ENCODE measurements at places on chromosomes 7 and 10.

DNA sequence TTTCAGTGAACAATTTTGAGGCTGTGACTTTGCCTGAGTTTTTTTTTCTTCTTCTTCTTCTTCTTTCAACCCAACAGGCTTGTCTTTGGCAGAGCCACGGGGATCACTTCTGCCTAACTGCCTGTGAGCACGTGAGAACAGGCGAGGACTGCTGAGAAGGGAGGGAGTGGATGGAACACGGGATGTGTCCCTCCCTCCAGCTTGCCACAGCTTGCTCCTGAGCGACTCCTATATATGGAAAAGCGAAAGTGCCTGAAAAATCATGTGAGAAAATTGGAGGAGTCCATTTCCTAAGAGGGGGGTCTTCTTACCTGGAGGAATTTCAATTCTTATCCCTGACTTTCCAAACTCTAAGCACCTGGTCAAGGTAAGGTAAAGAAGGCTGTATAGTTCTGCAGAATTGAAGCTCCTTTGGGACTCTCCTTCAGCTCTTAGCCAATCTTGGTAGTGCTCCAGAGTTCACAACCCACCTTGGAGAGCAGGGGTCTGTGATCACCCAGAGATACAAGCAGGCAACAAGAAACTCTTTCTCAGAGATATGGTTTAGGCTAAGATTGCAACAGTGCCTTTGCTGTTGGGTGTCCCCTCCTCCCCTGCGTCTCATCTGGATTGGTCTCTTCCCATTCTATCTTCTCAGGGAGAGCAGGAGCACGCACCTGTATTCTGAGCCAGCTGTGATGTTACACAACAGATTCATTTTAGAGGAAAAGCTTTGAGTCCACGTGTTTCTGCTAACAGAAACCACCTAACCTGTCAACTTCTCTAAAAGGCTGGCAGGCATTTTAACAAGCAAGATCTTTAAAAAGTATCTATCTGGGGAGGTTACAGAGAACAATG is at the start of gene MAT1A:
MAT1A (minus strand) TSS at position 208 of the 837 bp plus-strand sequence. CDS start 235 bp downstream, outside the sequence.
- DNase-seq, result no peak

DNA sequence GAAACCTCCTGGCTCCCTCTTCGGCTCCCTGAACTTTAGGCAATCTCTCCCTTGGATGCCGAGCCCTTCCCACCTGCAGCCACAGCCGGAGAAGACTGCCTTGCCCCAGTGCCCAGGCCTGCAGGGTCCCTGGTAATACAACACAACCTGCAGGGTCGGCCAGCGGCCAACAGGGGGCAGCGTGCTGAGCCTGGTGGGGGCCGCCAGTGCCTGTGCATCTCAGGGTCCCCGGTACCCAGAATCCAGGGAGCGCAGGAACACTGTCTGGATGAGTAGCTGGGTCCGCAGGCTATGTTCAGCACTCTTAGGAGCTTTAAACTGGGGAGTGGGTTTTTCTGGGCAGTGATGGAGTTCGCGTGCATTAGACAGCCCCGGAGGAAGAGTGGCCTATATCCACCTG is 17.5 kb upstream of the C10orf71 start:
- no peak for DNase-seq

GRCh38 chr10:93267521-93267920 is 193.8 kb downstream of the CYP26A1 start:
- DNase-seq, result no peak

DNA sequence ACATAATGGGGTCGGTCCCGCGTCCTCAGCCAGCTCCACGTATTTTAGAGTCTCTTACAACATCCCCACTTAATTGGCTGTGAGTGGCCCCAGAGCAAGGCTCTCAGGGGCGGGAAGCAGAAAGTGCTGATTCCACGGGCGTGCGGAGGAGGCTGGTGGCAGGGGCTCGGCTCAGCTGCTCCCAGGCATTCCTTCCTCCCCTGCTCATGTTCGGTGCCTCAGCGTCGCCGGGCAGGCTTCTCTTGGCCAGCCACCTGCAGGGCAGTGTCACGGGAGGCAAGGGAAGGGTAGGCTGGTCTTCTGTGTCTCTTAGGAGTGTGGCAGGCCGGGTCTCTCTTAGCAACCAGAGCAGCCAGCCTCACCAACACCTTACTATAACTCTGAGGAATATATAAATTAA is 33.8 kb downstream of the IL15RA start:
- DNase-seq, result no peak

GRCh38 chr10:86393862-86394455 is 27.4 kb upstream of the GRID1 start:
- no peak for DNase-seq

DNA sequence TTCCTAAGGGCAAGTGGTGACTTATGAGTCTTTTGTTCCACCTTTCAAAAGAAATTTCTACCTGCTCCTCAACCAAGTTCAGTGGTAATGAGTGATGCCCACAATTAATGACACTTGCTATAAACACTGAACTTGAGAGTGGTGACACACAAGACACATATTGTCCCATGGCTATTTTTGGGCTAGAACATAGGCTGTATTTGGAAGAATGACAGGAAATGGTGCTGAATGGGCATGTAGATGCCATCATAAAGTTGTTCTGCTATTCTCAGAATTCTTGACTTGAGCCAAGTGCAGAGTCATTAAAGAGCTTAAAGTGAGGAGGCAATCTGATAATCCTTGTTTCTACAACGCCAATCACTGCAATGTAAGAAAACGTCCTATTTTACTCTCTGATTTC is 313.3 kb downstream of the AGMO start:
- no peak for DNase-seq

- no peak for DNase-seq
These were observed 75.5 kb downstream of the DGKI start for GRCh38 chr7:137771273-137771672.

- DNase-seq, result no peak
These were observed 364.1 kb downstream of the RPS24 start for GRCh38 chr10:78397786-78398185.

GRCh38 chr7:29140873-29141468 is 5.4 kb downstream of the CPVL start:
- DNase-seq, result no peak

GRCh38 chr10:21726601-21727225 is 192.7 kb downstream of the MLLT10 start:
- DNase-seq, result no peak

DNA sequence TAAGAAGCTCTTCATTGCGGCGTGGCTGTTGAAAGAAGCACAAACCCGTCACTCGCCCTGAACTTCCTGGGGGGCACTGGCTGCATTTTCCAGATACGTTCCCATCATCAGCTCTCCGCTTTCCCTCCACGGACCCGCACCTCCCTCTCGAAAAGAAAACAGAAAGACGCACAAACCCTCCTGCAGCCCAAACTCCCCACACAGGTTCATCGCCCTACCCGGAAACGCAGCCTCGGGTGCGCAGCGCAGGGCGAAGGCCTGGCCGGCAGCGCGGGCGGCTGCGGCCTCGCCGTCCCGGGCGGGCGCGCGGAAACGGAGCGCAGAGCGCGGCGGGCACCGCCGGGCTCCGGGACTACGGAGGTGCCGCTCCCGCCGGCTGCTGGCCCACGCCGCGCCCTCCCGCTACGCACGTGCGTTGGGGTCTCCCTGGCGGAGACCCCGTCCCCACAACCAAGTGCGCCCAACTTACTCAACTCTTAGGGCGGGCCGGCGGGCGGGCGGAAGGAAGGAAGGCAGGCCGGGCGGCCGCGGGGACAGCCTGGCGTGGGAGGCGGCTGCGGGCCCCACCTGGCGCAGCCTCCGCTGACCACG is 822 bp downstream of the ZNF800 start:
- DNase-seq, result no peak

Measured in right renal cortex interstitium (tissue), 3 donors.